ENCODE measurements at places on chromosomes 5 and 9. TPM values are rescaled to one million over a fixed set of nuclear protein-coding genes. Genes with fewer than 3 reads are reported as not detected.

DNA sequence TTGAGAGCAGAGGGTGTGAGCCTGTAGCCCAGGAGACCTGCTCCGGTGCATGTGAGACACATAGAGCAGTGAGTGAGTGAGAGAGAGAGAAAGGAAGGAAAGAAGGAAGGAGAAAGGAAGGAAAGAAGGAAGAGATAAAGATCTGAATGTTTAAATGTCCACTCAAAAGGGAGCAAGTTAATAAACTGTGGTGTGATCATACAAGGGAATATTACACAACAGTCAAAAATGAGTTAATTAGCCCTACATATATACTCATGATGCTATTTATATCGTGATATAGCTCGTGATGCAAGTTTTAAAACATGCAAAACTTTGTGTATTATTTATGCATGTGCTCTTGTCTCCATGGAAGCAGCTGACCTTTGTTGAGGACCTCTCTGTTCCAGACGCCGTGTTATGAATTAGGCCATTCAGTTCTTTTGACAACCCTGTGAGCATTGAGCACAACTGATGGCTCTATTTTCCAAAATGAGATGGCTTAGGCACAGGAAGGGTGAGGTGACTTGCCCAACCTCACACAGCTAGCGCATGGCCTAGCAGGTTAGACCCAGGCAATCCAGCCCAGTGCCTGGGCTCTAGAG lies 70.6 kb downstream of the HMCN2 start:
- DNase-seq, result no peak

GRCh38 chr5:175729829-175730277 lies 72.0 kb downstream of the HRH2 start:
- peak; percentile 85 for DNase-seq

DNA sequence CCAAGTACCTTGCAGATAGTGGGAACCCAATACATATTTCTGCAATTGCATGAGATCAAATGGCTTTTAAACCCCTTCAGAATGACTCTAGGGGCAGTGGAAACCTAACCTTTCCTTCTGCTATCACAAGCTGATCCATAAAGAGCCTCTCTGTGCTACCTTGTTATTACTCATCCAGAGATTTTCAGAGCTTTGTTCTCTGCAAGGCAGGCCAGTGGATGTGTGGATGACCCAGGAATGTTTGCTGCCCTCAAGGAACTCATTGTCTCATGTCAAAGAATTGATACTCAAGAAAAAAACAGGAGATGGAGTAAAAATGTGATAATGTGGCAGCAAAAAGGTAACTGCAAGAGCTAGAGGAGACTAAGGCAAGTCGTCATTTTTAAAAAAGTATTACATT lies 164.1 kb downstream of the HMHB1 start:
- DNase-seq, result peak; percentile 30

DNA sequence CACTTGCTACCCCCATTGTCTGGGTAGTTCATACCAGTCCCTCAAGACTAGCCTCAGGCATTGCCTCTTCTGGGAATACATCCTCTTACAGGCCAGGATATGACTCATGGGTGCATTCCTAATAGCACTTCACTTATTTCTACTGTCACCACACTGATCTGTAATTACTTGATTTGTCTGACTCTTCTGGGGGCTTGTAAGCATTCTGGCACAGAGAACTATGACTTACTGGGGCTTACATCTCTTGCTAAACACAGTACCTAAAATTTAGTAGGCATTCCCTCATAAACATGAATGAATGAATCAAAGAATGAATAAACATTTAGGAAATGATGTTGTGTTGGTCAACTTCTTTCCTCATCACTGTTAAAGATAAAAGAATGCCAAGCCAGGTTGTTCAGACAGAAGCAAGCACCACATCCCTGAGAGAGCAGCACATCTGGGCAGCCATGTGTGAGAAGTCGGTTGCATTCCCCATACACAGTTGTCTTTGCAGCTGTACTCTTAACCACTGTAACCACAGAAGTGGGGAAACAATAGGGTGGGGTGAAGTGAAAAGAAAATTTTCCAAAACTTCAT lies 27.6 kb downstream of the IL7R start:
- peak; percentile 90 for DNase-seq

GRCh38 chr5:62960781-62961180 lies 382.2 kb downstream of the LRRC70 start:
- no peak for DNase-seq

DNA sequence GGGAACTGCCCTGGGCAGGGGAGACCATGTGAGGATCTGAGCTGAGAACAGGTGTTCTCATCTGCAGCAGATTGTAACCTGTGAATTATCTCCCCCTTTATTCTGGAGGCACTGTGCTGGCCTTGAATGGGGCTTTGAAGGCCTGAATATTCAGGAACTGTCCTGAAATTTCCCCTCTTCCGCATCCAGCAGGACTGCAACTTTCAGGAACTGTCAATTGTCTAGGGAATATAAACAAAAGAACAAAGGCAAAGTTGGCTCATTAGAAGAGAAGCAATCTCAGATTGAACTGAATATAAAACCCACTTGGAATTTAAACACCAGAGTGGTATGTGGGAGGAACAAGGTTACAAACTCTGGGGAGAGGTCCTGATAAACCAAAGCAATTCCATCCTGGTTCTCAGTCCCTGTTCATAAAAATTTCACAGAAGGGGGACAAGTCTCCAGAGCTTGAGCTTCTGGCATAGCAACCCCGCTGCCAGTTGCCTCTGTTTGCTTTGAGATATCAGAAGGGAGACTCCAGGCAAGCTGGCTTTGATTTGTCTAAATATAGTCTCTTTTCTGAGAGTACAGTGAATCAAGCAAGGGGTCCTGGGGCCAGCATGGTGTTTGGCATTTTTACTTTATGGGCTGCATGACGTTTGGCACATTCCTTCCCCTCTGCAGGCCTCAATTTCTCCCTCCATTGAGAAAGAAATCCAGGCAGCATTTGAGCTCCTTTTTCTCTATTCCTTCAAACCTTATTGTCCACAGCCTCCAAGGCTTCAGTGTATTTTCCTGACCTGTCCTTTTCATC lies 47.5 kb downstream of the ADRB2 start:
- DNase-seq, result no peak

- no peak for DNase-seq
Measured at GRCh38 chr5:68440651-68441050, 225.1 kb downstream of the PIK3R1 start.

Gene HSPB3
- 0.54 TPM for total RNA-seq

Gene SEMA5A
- total RNA-seq, result 12.5 TPM

- no peak for DNase-seq
Measured at GRCh38 chr5:179533907-179534306, 16.4 kb upstream of the RUFY1 start.

Gene SPATA31C1
- not detected for total RNA-seq

DNA sequence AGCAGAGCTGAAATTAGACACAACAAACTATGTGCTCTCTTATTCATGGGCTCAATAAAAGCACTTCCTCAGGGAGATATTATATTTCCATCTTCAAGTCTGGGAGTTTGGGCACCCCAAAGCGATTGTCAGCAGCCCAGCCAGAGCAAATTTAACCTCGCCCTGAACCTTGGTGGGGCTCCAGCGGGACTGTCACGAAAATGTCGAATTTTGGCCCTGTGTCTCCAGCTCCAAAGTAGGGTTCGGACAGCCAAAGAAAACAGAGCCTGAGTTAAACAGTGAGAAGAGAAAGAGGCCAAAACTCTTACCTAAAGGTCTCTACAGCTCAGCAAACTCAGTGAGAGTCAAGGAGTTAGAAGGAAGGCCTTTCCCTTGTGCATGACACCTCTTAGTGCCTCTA lies 432.9 kb downstream of the SPATA31D1 start:
- no peak for DNase-seq

Gene CCDC180
- total RNA-seq, result 0.90 TPM

DNA sequence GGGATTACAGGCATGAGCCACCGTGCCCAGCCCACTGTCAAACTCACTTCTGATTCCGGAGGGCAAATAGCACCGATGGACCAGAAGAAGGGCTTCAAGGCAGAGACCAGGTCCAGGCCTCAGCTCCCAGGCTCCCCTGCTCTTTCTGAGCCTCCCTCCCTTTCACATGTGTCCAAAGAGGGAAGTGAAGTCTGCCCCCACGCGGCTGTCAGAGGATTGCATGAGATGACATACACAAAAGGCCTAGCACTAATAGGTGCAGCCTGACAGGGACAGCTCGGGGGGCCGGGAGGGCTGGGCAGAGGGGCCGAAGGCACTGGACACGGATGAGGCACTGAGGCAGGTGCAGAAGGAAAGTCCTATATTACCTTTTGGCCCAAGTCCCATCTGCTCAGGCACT lies 16.1 kb downstream of the FBP1 start:
- no peak for DNase-seq

Gene NPDC1
- total RNA-seq, result 2.8 TPM

Gene CARTPT
- total RNA-seq, result not detected

Gene PHF24
- total RNA-seq, result not detected

DNA sequence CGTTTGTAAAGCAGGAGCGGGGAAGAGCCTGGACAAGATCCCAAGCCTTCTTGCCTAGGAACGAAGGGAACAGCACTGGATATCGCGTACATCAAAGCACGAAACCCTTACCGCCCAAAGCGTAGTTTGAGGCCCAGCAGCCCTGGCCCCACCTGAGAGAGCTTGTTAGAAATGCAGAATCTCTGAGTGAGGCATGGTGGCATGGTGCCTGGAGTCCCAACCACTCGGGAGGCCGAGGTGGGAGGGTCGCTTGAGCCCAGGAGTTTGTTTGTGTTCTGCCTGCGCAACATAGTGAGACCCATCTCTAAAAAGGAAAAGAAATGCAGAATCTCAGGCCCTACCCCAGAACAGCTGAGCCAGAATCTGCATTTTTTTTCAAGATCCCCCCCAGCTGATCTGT lies 90.6 kb downstream of the AMBP start:
- DNase-seq, result no peak

DNA sequence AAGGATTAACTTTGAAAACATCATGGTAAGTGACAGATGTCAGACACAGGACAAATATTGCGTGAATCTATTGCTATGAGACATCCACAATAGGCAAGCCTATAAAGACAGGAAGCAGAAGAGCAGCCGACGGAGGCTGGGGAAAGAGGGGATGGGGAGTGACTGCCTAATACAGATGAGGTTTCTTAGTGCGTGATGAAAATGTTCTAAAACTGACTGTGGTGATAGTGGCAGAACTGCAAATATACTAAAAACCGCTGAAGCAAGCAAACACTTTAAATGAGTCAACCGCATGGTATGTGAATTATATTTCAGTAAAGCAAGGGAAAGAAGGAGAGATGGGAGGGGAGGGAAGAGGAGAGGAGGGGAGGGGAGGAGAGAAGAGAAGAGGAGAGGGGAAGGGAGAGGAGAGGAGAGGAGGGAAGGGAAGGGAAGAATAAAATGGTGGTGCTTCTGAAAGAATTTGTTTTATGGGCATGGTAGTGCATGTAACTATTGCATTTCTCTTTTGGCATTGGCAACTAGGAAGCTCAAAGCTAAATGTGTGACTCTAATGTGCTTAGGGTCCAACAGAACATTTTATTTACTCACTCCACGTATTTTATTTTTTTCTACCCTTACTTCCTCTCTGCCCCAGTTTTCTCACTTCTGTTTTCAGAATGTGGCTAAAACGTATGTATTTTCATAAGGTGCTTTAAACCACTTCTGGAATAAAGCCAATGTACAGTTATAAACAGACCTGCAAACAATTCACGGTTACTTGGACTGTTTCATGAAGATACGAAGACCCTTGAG lies 21.3 kb downstream of the AKNA start:
- DNase-seq, result peak; percentile 92

- no peak for DNase-seq
Measured at GRCh38 chr5:137758121-137758520, 4.0 kb upstream of the HNRNPA0 start.

GRCh38 chr5:96112123-96112670 lies 150.5 kb upstream of the ELL2 start:
- no peak for DNase-seq

DNA sequence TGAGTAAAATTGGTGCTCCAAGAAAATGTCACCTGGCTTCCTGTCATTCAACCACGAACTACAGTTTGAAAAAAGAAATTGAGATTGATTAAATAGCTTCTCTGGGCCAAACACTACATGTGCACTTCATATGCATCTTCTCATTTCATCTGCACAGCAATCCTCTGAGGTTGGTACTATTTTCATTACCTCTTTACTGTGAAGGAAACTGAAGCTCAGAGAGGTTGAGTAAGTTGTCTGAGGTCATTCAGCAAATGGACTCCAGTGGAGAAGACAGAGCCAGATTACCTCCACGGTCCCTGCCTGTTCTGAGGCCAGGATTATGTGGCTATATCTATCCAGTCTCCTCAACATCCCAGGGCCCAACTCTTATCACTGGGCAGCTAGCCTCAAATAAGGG lies 46.5 kb downstream of the SLC6A7 start:
- DNase-seq, result no peak

Gene PCDHA12
- not detected for total RNA-seq

DNA sequence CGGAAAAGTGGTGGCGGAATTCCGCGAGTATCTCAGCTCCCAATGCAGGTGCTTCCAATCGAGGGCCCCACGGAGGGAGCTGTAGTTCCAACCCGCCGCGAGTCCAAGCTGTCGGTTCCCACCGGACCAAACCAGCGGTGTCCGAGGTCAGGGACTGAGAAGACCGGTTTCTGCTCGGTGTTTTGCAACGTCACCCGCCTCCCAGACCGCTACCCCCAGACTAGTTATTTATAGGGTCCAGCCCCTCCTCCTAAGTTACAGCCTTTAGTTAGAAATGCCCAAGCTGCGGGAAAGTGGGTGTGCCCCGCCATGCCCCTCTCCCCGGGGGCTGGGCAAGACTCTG lies 677 bp upstream of the MYORG start:
- DNase-seq, result no peak

GRCh38 chr5:156295431-156295830 lies 31.5 kb upstream of the SGCD start:
- no peak for DNase-seq

Gene UQCRQ
- 73.7 TPM for total RNA-seq

DNA sequence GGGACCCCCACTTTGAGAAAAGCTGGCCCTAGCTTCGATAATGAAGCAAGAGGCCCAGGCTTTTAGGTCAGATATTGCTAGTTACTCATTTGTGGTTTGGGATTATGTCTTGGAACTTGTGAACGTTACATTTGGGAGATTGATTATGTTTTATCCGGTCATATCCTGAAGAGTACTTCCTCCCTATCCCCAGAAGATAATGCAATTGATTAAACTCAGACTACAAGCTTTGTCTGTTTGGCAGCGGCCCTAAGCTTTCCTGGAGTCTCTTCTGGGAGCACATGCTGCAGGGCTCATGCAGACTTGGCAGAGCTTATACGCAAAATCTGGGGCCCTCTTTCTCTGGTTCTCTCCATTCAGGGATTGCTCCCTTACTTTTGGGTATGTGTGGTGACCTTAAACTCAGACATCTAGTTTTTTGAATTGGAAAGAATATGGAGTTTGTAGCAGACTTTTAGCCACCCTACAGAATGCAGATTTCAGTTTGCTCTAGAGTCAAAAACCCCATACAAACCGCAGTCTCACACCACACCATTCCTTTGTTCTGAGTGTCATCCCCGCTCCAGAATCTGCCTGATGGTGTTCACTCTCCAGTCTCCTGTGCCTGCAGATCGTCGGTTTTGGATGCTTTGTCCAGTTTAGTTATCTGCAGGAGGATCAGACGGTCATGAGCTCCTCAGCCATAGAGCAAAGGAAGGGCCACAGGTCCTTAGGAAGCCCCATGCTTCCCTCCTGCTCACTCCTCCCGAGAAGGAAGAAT lies 449.5 kb upstream of the TRPC7 start:
- peak; percentile 31 for DNase-seq

Gene TCOF1
- 18.3 TPM for total RNA-seq

Gene ERBIN
- total RNA-seq, result 70.1 TPM
